ENCODE measurements at places on chromosomes 6 and 20. TPM values are rescaled to one million over a fixed set of nuclear protein-coding genes. Genes with fewer than 3 reads are reported as not detected.

Gene PHACTR1
- 12.6 TPM for total RNA-seq

Gene ARID1B
- 70.5 TPM for total RNA-seq

Gene TNXB
- 311 TPM for total RNA-seq

Gene TRIM31
- not detected for total RNA-seq

Gene BTNL2
- not detected for total RNA-seq

Gene FILIP1
- 5.1 TPM for total RNA-seq

Gene HLA-E
- total RNA-seq = 684 TPM

Gene TRDN
- 0.09 TPM for total RNA-seq

Gene MLIP
- 0.75 TPM for total RNA-seq

Gene C20orf144
- total RNA-seq = not detected

DNA sequence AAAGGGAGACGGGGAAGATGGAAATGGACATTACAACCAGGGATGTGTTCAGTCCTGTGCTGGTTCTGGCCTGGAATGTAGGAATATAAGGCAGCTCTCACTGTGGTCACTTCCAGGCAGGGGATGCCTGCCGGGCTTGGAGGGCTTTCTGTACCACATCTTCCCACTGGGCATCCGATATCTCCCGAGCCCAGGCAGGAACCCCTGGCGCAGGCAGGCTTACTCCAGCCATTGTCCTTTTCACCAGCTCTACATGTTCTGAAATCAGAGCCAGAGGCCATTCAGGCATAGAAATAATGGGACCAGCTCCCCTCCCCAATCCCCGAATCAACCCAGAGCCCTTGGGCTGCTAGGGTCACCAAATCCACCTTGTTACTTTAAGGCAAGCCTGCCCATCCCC is 1.4 kb downstream of the MEA1 start:
- no peak for DNase-seq

DNA sequence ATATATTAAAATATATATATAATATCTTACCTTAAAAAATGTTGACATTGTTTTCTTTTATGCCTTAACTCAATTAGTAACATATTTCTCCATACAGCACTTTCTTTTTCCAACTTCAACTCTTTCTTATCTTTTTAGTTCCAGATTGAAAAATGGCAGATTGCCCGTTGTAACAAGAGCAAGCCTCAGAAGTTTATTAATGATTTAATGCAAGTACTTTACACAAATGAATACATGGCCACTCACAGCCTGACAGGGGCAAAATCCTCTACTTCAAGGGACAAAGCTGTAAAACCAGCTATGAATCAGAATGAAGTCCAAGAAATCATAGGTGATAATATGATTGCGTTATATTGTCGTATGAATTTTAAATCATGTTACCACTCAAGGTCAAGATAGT is 29.4 kb upstream of the KIAA1586 start:
- DNase-seq = no peak

GRCh38 chr6:70663881-70664466 is 3.7 kb upstream of the SMAP1 start:
- no peak for DNase-seq

DNA sequence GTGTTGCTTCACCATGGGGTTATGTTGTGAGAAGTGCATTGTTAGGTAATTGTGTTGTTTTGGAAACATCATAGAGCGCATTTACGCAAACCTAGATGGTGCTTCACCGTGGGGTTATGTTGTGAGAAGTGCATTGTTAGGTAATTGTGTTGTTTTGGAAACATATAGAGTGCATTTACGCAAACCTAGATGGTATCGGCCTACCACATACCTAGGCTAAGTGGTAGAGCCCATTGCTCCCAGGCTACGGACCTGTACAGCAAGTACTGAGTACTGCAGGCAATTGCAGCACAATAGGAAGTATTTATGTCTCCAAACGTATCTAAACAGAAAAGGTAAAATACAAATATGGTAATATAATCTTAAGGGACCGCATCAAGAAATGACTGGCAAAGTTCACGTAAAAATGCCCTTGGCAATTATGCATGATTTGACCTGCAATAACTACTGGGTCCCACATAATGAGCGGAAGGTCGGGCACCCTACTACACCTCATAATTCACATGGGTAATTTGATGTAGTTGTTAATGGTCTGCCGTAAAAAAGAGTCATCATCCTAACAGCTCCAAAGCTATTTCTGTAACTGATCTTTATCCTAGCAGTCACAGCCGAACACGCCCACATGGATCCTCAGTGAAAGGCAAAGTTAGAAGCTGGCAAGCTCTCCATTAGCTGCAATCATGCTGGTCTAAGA is 76.0 kb downstream of the RSPH3 start:
- no peak for DNase-seq

GRCh38 chr6:34630040-34630439 is 66.5 kb downstream of the ILRUN start:
- no peak for DNase-seq

DNA sequence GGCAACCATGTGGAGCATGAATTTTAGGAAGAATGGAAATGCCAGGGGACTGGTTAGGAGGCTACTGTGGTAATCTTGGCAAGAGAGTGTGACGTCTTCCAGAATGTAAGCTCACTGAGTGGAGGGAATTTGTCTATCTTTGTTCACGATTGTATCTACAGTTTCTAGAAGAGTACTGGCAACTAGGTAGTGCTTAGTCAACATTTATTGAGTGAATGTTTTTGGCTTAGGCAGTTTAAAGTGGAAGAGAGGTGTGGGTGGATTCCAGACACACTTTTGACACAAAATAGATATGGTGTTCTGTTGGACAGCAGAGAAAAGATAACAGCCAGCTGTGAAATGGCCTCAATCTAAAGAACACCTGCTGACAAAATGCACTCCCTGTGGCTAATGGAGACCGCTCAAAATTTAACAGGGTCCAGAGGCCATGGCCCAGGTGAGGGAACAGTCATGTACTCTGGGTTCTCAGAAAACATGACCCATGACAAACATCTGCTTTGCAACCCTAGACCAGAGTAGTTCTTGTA is 139.3 kb downstream of the GPX5 start:
- DNase-seq = no peak

GRCh38 chr6:37092923-37093727 is 76.8 kb upstream of the PIM1 start:
- no peak for DNase-seq

DNA sequence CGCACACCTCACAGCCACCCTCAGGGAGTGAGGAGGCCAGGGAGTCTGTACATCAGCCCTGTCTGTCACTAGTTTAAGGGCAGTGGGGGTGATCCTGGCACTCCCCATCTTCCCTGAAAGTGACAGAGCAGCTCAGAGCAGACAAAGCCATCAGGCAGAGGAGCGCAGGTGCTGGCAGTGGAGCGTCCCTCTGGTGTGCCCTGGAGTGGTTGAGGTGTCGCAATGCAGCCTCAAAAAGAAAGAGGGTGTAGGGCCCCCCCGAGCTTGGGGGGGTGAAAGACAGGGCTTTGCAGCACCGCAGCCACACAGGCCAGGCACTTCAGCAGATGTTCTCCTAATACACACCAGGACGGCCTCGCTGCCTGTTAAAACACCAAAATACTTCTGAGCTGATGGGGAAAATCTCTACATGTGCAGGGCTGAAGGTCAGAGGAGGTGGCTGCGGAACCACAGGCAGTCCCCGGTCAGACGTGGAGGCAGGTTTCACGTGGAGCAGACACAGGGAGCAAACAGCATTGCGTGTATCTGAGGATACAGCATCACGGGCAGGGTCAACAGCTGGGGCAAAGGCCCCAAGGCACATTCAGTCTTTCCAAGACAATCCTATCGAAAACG is 69.5 kb downstream of the PREX1 start:
- no peak for DNase-seq

DNA sequence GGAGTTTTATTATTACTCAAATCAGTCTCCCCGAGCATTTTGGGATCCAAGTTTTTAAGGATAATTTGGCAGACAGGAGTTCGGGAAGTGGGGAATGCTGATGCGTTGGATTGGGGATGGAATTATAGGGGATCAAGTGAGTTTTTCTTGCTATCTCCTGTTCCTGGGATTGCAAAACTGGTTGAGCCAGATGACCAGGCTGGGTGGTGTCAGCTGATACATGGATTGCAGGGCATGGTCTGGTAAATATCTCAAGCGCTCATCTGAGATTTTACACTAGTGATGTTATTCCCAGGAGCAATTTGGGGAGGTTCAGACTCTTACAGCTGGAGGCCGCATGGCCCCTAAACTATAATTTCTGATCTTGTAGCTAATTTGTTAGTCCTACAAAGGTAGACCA is 54.7 kb downstream of the ENPP1 start:
- no peak for DNase-seq

- no peak for DNase-seq
Observed at GRCh38 chr6:47138046-47138445, 95.9 kb upstream of the ADGRF1 start.

- DNase-seq = no peak
Observed at GRCh38 chr6:108742041-108742440, 106.2 kb upstream of the ARMC2 start.

DNA sequence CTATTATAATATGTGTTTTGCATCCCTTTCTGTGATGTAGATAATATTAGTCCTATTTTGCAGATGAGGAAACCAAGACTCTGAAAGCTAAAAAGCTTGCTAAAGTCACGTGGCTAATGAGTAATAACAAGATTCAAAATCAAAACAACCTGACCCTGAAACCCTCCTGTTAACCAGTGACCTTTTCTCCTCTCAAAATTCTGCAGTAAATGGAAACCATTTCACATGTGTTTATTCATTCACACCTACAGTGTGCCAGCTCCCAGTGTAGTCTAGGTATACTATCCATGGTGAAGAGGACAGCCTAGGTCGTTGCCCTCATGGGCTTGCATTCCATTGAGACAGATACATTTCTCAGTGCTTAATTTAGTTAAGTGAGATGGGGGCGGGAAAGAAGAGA is 30.6 kb upstream of the PHACTR2 start:
- no peak for DNase-seq

GRCh38 chr6:139486476-139486799 is 112.0 kb upstream of the CITED2 start:
- no peak for DNase-seq

DNA sequence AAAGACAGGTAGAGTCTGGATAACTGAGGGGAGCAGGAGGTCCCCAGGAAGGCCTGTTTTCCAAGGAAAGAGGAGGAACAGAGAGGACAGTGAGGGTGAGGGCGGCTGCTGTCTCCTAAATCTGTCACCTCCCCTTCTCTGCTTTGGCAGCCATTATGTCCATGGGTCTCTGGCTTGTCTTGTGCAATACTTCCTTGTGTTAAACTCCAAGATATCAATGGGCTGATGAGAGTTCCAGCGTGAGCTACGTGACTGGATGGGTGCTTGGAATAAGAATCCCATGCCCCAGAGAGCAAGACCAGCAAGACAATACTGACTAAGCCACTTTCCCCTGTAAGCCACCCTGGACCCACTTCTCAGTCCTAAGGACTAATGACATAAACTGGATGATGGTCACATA is 26.3 kb upstream of the DNAAF9 start:
- DNase-seq = no peak

DNA sequence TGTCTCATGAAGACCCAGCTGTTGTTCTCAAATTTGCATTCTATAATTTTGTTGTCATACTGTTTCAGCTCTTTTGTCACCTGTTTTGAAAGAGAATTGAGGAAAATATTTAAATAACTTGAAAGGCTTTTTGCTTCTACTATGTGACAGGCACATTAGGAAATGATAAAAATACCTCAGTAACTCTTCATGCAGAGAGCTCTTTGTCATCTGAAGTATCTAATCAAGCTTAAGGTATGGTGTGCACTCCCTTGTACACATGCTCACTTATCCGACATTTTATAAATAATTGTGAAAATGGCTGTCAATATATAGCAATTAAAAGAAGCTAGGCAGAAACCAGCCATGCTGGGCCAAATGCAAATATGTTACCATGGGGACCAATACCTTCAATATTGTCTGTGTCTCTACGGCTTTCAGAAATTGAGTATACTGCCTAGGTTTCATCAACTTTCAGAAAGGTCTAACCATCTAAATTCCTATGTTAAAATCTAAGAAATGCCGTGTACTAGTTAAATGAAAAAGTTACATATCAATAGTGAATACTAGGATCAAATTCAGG is 349.0 kb downstream of the RNGTT start:
- no peak for DNase-seq

- no peak for DNase-seq
Observed at GRCh38 chr20:15060265-15061060, 723.1 kb upstream of the FLRT3 start.
